ENCODE measurements at places on chromosomes 2 and 18. TPM values are rescaled to one million over a fixed set of nuclear protein-coding genes. Genes with fewer than 3 reads are reported as not detected.

The CREB1 gene
- 31.1 TPM for total RNA-seq

- DNase-seq = no peak
Measured at GRCh38 chr2:199710551-199710950, 140.4 kb downstream of the FTCDNL1 start.

DNA sequence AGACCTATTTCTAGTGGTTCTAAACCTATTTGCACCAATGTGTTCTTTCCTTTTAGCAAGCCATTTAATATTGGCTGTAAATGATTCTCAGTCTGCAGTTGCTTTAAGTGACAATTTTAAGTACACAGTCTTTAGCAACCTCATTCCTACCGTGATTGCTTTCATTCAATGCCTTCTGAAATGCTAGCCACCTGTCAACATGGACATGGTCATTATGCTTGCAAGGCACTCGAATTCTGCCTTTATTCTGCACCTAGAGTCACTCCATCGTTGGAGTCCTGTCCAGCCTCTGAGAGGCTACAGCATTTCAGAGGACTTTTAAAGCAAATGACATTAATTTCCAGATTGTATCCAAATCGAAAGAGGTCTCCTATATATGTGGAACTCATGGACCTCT is 115.1 kb downstream of the IRS1 start:
- DNase-seq = no peak

DNA sequence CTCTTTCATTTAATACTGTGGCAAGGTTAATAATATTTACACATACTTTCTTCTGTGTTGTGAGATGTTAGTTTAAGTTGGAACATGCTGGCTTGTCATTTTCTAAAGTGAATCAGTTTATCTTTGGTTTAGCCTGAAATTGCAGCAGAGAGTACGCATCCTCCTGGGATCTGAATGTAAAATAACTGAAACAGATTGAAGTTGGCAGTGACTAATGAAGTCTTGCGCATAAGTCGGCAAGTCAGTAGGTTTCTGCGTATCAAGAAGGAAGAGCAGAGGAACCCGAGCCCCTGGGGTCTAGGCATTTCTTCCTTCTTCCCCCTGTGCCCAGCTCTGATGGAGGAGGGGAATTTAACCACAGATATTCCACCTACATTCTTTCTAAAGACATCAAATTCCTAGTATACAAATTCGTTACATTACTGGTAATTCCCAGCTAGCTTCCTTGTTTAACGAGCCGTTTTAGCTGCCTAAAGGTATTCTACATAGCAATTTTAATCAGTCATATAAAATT is 392.1 kb upstream of the RAB12 start:
- no peak for DNase-seq

GRCh38 chr18:59015531-59016152 is 124.0 kb upstream of the SEC11C start:
- DNase-seq = no peak
